ENCODE measurements at places on chromosomes 3 and 15. TPM values are rescaled to one million over a fixed set of nuclear protein-coding genes. Genes with fewer than 3 reads are reported as not detected.
A peak's percentile ranks its signal among the peaks of the same experiment; 100 is the strongest.

TIGIT gene
- not detected for total RNA-seq

CYP11A1 gene
- 0.21 TPM for total RNA-seq

- DNase-seq: no peak
These were observed 316.8 kb downstream of the POLQ start for GRCh38 chr3:121228971-121229370.

- no peak for DNase-seq
These were observed 267.3 kb upstream of the AZI2 start for GRCh38 chr3:28615971-28616370.

- DNase-seq: no peak
These were observed 62.3 kb downstream of the LDHAL6B start for GRCh38 chr15:59268852-59269407.

GRCh38 chr15:100728371-100729201 is 126.2 kb downstream of the ASB7 start:
- DNase-seq: peak; percentile 33

All from tongue (tissue), 3 donors.